AG04450 (cell line): ENCODE measurements at places on chromosomes 12 and 14.

- DNase-seq = no peak
Measured at GRCh38 chr14:83607682-83608081, 1922.3 kb upstream of the FLRT2 start.

- no peak for DNase-seq
Measured at GRCh38 chr14:79265366-79265946, 945.8 kb downstream of the DIO2 start.

DNA sequence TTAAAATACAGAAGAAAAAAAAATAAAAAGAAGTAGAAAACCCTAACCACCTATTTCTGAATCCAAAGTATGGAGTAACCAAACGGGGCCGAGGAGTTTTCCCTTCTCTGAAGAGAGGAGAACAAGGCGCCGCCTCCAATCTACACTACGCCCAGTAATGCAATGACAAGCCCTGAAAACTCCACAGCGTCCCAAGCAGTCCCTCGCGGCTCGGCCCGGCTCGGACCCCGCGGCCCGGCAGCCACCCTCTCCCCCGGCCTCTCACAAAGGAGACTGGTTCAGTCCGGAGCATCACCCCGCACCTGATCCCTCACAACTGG lies 371 bp downstream of the CHD8 start:
- DNase-seq = no peak

DNA sequence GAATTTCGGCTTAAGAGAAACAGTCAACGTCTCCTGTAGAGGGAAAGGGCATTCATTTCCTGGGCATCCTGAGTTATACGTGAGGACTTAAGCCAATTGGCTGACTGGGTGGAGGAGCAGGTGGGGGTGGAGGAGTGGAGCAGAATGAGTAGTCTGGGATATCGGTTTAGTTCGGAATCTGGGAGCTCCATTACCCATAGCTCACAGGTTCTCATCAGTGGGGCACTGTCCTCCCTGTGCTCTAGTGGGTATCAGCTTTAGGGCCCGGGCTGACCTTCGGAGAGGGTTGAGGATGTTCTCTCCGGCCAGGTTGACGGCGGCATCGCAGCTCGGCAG lies 704 bp downstream of the SDR39U1 start:
- no peak for DNase-seq

DNA sequence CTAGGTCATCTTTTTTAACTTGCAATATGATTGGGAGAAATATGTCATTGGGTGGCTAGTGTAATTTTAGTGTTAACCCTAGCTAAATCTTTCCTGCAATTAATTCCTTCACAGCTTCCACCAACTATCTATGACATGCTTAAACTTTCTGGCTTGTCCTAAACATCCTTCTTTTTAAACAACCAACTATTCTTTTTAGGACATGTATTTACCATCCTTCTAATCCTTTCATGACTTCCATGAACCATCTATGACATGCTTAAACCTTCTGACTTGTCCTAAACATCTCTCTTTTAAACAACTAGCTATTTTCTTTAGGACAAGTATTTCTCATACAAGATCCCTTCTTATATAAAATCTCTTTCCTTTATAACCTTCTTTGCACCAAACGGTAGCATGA lies 179.6 kb upstream of the PDZRN4 start:
- DNase-seq = no peak

GRCh38 chr14:50335989-50336824 lies 24.1 kb downstream of the DMAC2L start:
- DNase-seq = no peak

GRCh38 chr12:5015711-5016492 lies 27.8 kb upstream of the KCNA5 start:
- no peak for DNase-seq
